Small intestine (tissue), 16 donors: ENCODE measurements at places on chromosomes 2 and 18.

- DNase-seq: peak; percentile 30
These were observed 95.3 kb upstream of the GLS start for GRCh38 chr2:190785334-190785733.

DNA sequence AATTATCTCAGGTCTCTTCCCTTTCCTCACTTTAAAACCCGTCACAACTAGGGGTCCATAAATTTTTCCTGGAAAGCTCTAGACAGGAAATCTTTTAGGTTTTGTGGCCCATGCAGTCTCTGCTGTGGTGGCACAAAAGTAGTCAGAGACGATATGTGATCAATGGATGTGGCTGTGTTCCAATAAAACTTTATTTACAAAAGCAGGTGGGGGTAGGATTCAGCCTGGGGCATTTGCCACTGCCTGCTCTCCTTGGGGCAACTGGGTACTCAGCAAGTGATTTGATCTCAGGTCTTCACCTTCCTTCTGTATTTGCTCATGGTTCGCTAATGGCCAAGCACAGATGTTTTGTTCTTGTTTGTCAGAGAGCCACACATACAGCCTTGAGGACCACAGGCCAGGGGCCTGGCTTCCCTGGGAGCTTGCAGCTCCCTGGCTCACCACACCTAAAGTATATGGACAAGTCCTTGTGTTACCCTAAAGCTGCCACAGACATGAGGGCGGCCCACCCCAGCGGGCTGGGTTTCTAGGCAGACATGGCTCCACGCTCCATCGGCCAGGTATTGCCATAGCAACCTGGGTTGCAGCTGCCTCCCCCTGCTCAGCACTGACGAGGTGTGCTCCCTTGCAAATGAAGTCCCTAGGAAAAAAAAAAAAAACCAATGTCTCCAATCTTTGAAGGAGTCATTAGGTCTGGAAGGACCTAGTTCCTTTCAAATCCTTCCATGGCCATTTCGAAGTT is 89.7 kb upstream of the YWHAQ start:
- no peak for DNase-seq

DNA sequence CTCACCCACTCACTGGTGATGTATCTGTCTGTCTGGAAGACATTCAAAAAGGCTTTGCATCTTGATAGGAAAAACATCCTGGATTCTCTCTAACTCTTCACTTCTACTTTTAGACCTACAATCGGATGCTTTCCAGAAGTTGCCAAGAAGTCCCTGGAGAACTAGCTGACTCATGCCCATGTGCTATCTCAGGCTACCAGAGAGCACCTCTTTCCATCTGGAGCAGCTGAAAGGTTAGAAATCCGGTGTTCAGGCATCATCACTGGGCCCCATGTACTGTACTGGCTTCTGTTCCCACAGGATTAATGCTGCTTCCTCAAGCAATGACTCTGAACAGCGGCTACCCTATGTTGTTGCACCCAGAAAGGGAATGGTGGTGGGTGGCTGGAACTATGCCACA is 259.0 kb downstream of the NBAS start:
- no peak for DNase-seq

GRCh38 chr2:239166201-239166834 is 234.5 kb downstream of the HDAC4 start:
- no peak for DNase-seq

DNA sequence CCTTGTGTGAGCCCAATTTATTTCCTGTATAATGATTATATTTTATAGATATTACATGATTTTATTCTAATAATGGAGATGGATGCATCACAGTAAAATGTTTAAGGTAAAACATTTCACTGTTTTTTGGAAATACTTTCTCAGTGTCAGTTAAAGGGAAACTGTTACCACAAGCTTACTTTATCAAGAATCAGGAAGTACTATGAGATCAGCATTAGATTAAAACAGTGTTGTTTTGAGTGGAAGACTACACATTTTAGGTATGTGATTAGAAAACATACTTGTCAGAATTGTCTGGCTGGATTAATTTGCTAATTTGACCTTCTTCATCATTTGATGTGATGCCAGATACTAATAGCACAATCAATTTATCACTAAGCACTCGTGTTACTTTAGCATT is at the start of gene HRH4:
HRH4 (plus strand) TSS at position 250 of the 400 bp plus-strand sequence; CDS start at position 342, 92 bp downstream.
- no peak for DNase-seq

GRCh38 chr2:192438239-192438638 is 243.5 kb upstream of the TMEFF2 start:
- DNase-seq: no peak

- peak; percentile 24 for DNase-seq
These were observed 12.5 kb downstream of the NPC1 start for GRCh38 chr18:23573626-23574431.
